ENCODE measurements at places on chromosomes 4 and X. TPM values are rescaled to one million over a fixed set of nuclear protein-coding genes. Genes with fewer than 3 reads are reported as not detected.

DNA sequence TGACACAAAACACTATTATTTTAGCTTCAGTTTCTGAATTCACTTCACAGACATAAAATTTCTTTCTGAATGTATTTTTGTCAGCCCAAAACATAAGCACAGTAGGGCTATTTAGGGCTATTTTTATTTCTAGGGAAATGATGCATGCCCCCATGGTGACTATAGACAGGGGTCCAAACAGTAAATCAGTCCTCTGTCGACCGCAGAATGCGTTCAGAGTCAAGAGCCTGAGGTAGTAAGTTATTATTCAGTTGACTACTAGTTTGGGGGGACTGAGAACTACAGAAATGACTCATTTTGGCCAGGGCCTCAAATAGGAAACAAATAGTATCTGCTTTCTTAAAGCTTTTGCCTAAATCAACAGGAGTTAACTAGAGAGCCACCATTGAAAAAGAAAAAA is 414.4 kb downstream of the AFF2 start:
- H3K27ac ChIP-seq = no peak overlapping the region
- H3K36me3 ChIP-seq = no peaks in the 10 kb centered on the region
- H3K27me3 ChIP-seq = no peaks in the 10 kb centered on the region

GRCh38 chr4:71614621-71615020 is 169.3 kb downstream of the GC start:
- H3K36me3 ChIP-seq = no peaks in the 10 kb centered on the region
- no peaks in the 10 kb centered on the region for H3K4me1 ChIP-seq
- DNase-seq = no peak
- no peak overlapping the region for H3K4me3 ChIP-seq
- H3K27me3 ChIP-seq = no peaks in the 10 kb centered on the region

DDX53 gene
- not detected for total RNA-seq

TMSB15C gene
- total RNA-seq = 2.7 TPM
